ENCODE measurements at places on chromosomes 1 and 21.
A peak's percentile ranks its signal among the peaks of the same experiment; 100 is the strongest.

DNA sequence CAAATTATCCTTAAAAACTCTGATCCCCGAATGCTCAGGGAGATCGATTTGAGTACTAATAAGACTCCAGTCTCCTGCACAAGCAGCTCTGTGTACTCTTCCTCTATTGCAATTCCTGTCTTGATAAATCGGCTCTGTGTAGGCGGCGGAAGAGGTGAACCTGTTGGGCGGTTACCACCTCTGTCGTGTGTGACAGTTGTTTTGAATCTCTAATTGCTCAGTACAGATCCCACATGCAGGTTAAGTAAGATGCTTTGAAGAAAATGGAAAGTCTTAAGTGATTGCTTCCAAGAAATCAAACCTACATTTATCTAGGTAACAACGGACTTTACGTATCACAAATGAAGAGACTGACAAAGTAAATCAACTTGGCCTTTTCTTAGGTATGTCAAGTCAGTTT is 35.5 kb downstream of the COA6 start:
- no peaks in the 10 kb centered on the region for H3K4me1 ChIP-seq
- H3K27me3 ChIP-seq: no peaks in the 10 kb centered on the region
- H3K27ac ChIP-seq: no peak overlapping the region

- no peak overlapping the region for H3K27ac ChIP-seq
- no peak for DNase-seq
- H3K4me1 ChIP-seq: no peaks in the 10 kb centered on the region
- H3K27me3 ChIP-seq: no peaks in the 10 kb centered on the region
Observed at GRCh38 chr1:246404078-246404477, 103.0 kb downstream of the SMYD3 start.

GRCh38 chr1:174040387-174040786 is 18.2 kb upstream of the RC3H1 start:
- DNase-seq: no peak
- no peaks in the 10 kb centered on the region for H3K36me3 ChIP-seq
- no peaks in the 10 kb centered on the region for H3K4me1 ChIP-seq
- no peaks in the 10 kb centered on the region for H3K27me3 ChIP-seq
- no peak overlapping the region for H3K4me3 ChIP-seq
- no peak overlapping the region for H3K27ac ChIP-seq

DNA sequence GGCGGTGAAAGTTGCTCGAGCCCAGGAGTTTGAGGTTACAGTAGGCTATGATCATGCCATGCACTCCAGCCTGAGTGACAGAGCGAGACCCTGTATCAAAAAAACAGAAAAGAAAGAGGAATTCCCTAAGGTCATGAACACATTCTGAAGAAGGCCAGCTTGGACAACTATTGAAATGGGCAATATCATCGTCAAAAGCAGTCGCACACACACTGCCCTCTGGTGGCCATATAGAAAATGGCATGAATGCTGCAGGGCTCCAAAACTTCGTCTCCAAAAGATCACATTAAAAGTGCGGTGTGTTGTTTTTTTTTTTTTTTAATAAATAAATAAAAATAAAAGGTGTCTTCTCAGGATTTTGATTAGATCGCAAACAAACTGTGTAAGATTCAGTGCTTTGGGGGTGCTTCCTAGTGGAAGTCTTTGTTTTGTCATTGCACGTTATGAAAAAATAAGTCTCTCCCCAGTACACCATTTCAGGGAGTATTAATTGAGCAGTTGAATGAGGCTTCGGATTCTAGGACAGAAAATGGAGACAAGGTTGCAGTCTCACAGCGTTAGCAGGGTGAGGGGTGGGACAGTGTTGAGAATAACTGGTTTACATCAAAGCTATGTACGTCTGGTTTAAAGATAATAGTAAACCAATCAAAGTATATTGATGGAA is 87.5 kb upstream of the FMN2 start:
- no peaks in the 10 kb centered on the region for H3K27me3 ChIP-seq
- no peak overlapping the region for H3K4me3 ChIP-seq
- no peak overlapping the region for H3K27ac ChIP-seq
- H3K4me1 ChIP-seq: no peaks in the 10 kb centered on the region

GRCh38 chr1:166080967-166081870 is 85.6 kb downstream of the FAM78B start:
- DNase-seq: no peak
- no peaks in the 10 kb centered on the region for H3K4me1 ChIP-seq

GRCh38 chr1:200258447-200259375 is 151.1 kb downstream of the ZNF281 start:
- no peak for DNase-seq
- H3K4me3 ChIP-seq: no peak overlapping the region
- no peaks in the 10 kb centered on the region for H3K4me1 ChIP-seq

- H3K36me3 ChIP-seq: no peaks in the 10 kb centered on the region
- no peaks in the 10 kb centered on the region for H3K27me3 ChIP-seq
- no peak overlapping the region for H3K27ac ChIP-seq
- no peak for DNase-seq
- no peaks in the 10 kb centered on the region for H3K4me1 ChIP-seq
- H3K4me3 ChIP-seq: no peak overlapping the region
Observed at GRCh38 chr21:30340714-30341573, 3.5 kb upstream of the KRTAP27-1 start.

DNA sequence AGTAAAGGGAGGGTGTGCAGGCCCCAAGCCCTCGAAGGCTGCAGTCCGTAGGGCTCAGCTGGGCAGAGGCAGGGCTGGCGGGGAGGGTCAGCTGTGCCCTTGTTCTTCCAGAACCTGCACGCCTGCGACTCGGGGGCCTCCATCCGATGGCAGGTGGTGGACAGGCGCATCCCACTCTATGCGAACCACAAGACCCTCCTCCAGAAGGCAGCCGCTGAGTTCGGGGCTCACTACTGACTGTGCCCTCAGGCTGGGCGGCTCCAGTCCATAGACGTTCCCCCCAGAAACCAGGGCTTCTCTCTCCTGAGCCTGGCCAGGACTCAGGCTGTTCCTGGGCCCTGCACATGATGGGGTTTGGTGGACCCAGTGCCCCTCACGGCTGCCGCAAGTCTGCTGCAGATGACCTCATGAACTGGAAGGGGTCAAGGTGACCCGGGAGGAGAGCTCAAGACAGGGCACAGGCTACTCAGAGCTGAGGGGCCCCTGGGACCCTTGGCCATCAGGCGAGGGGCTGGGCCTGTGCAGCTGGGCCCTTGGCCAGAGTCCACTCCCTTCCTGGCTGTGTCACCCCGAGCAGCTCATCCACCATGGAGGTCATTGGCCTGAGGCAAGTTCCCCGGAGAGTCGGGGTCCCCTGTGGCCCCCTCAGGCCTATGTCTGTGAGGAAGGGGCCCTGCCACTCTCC is 13.6 kb upstream of the LRRC3 start:
- H3K36me3 ChIP-seq: no peaks in the 10 kb centered on the region
- H3K4me1 ChIP-seq: no peaks in the 10 kb centered on the region
- no peak for DNase-seq
- H3K4me3 ChIP-seq: no peak overlapping the region
- H3K27ac ChIP-seq: no peak overlapping the region

GRCh38 chr21:26169611-26170470 is 729 bp downstream of the APP start:
- no peaks in the 10 kb centered on the region for H3K36me3 ChIP-seq
- H3K4me3 ChIP-seq: peak overlapping the region; percentile 91
- H3K27me3 ChIP-seq: no peaks in the 10 kb centered on the region
- peaks cover 52% of the 10 kb centered on the region for H3K4me1 ChIP-seq

- H3K27me3 ChIP-seq: no peaks in the 10 kb centered on the region
- H3K36me3 ChIP-seq: no peaks in the 10 kb centered on the region
- no peak overlapping the region for H3K27ac ChIP-seq
Observed at GRCh38 chr1:5661196-5662085, 330.8 kb downstream of the NPHP4 start.

DNA sequence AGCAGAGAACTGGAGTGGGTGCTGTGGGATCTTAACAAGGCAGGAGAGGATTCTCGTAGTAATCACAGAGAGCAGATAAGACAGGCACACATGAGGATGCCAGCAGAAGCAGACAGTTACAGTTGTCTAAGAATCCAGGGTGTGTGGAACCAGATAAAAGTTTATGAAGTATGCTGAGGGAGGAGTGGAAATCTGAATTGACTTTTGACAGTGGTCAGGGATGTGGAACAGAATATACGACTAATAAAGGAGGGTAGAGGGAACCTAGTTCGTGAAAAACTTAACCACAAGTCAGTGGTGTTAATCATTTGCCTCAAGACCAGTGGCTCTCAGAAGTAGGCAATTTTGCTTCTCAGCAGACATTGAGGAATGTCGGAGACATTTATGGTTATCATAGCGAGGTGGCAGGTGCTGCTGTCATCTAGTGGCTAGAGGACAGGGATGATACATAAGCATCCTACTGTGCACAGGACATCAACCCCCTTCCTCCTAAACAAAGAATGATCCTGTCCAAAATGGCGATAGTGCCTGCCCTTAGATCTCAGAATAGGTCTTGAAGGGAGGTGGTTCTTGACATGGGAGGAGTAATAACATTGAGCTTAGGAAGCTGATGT is 3.0 kb downstream of the LRRC8D start:
- H3K4me3 ChIP-seq: no peak overlapping the region
- peaks cover 31% of the 10 kb centered on the region for H3K4me1 ChIP-seq
- H3K36me3 ChIP-seq: no peaks in the 10 kb centered on the region
- H3K27ac ChIP-seq: no peak overlapping the region
- H3K27me3 ChIP-seq: no peaks in the 10 kb centered on the region

- H3K4me1 ChIP-seq: peaks cover 75% of the 10 kb centered on the region
- H3K27ac ChIP-seq: peak overlapping the region; percentile 71
- H3K27me3 ChIP-seq: no peaks in the 10 kb centered on the region
- no peak for DNase-seq
Observed at GRCh38 chr1:184389446-184389845, 2.6 kb downstream of the C1orf21 start.

- no peaks in the 10 kb centered on the region for H3K36me3 ChIP-seq
- no peak for DNase-seq
- H3K27ac ChIP-seq: no peak overlapping the region
- H3K4me3 ChIP-seq: no peak overlapping the region
- no peaks in the 10 kb centered on the region for H3K27me3 ChIP-seq
Observed at GRCh38 chr1:29829448-29830344, 593.4 kb downstream of the PTPRU start.

GRCh38 chr1:183191833-183192232 is 5.8 kb downstream of the LAMC2 start:
- no peak overlapping the region for H3K4me3 ChIP-seq
- H3K36me3 ChIP-seq: no peaks in the 10 kb centered on the region
- no peaks in the 10 kb centered on the region for H3K27me3 ChIP-seq
- no peak overlapping the region for H3K27ac ChIP-seq
